SIG-M5 (cell line): ENCODE measurements at places on chromosomes 3 and 15.

DNA sequence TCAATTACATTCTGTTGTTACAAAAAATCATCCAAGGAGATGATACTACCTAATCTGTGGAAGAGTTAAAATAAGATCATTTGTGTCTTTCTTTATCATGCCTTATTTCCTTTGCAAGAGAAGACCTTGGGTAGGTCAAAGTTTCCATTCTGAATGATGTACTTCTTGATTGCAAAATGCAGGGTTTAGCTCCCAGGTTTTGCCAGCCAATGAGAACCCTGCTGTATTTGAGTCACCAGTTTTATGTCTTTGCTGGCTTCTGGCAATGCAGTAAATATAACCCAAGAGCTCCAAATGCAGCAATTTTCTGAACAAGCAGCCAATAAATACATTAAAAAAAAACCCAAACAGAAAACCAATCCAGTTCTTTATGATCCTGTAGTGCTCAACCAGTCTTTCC is 204.9 kb downstream of the CADPS start:
- no peak for DNase-seq

GRCh38 chr3:1068985-1069384 is 23.8 kb upstream of the CNTN6 start:
- DNase-seq: no peak

DNA sequence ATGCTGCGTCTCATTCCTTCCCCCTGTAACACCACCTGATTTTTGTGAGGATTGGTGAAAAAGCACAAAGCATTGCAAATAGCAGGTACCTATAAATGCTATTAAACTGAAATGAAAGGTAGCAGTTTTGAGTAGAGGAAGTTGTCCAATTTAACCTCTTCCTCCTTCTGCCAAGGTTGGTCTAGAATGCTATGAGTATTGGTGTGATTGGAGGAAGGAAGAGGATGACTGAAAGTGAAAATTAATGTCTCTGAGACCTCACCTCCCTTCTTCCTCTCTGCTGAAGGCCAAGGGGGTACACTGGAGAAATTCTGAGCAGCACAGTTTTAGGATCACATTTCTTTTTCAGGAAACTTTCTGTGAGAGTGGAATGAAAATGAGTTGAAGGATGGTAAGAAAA is 94.4 kb downstream of the DTWD1 start:
- DNase-seq: peak; percentile 13

- no peak for DNase-seq
Observed at GRCh38 chr3:53551324-53551723, 56.9 kb downstream of the CACNA1D start.

GRCh38 chr15:63597038-63597790 is at the start of gene FBXL22:
FBXL22 (plus strand) TSS chr15:63597387; CDS start chr15:63597393, 6 bp downstream.
- no peak for DNase-seq

GRCh38 chr15:96070636-96071035 is 259.9 kb upstream of the NR2F2 start:
- DNase-seq: no peak

GRCh38 chr15:77824361-77825251 is 191.9 kb upstream of the LINGO1 start:
- DNase-seq: no peak

GRCh38 chr3:58551636-58552180 is 14.7 kb upstream of the ACOX2 start:
- DNase-seq: no peak

DNA sequence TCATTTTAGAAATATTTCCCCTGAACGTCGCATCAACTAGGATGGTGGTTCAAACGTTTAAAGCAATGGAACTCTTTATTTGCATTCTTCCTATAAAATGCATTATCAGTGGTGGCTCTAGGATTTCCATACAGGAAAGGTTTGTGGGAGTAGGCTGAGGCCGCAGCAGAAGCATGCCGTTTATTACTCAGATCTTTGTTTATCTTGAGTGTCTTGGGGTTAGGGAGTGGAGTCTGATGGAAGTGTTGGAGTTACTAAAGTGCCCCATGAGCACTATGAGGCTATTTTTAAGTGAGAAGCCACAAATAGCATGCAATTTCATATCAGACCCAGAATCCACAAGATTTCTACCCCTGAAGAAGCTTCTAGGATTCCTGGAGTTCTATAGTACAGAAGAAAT is 26.2 kb downstream of the ATOSA start:
- no peak for DNase-seq

- DNase-seq: no peak
Observed at GRCh38 chr15:66253418-66254088, at the start of gene MEGF11. MEGF11 (minus strand) TSS chr15:66253750; CDS start chr15:66128403, 125,347 bp downstream.

DNA sequence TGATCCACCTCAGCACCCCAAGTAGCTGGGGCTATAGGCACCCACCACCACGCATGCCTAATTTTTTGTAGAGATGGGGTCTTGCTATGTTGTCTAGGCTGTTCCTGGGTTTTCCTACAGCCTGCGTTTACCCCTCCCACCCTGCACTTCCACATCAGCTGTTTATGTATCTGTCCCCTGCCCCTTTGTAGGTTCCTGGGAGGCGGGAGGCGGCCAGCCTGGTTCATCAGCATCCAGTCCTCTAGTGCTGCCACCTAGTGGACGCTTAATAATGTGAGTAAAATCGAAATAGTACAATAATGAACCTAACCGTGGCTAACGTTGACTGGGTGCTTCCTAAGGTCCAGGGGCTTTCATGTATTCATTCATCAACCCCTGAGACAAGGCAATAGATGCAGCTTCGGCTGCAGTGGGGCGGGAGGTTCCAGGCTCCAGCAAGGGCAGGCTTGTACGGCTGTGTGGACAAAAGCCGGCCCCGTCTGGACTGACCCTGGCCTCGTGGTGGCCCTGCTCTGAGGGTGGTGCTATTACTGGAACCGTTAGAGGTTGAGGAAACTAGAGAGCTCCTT is 1.2 kb upstream of the LCTL start:
- DNase-seq: no peak

GRCh38 chr15:29859973-29860715 is 37.9 kb upstream of the TJP1 start:
- no peak for DNase-seq

- no peak for DNase-seq
Observed at GRCh38 chr15:28903555-28903954, 17.8 kb downstream of the APBA2 start.

DNA sequence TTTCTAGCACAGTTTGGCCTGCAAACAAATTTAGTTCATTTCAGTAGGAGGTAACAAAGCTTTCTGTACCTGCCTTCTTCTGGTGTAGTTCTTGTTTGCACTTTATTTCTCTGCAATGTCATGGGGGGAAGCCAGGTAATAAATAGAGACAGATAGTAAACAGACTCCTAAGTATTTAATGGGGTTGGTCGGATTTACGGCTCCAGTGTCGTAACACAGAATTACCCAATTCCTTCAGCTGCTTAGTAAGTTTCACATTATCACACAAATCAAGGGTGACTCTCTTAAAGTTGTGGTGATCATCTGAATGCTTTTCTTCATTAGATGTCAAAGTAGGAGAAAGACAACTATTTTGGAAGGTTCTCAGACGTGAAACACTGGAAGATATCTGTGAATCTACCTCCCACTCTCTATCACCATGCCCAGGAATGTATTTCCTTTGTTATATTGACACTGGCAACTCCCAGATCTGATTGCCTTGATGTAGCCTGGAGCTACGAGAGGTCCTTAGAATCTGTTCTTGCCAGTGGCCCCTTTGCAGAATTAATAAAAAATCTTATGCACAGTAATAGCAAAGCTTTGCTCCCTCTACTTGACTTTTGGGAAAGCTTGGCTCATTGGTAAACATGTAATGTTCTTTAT is 25.0 kb upstream of the TMC3 start:
- DNase-seq: no peak

GRCh38 chr3:62159709-62160092 is 213.6 kb downstream of the FEZF2 start:
- no peak for DNase-seq

DNA sequence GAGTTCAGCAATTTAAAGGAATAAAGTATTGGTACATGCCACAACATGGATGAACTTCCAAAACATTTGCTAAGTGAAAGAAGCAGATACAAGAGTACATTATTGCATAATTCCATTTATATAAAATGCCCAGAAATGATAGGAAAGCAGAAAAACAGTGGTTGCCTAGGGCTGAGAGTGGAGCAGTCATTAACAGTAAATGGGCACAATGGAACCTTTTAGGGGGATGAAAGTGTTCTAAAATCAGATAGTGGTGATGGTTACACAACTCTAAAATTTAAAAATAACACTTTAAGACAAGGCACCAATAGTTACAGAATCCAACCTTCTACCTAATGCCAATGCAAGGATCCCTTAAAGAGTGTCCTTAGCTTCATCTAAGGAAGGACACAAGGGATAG is 34.6 kb downstream of the MSL2 start:
- no peak for DNase-seq

DNA sequence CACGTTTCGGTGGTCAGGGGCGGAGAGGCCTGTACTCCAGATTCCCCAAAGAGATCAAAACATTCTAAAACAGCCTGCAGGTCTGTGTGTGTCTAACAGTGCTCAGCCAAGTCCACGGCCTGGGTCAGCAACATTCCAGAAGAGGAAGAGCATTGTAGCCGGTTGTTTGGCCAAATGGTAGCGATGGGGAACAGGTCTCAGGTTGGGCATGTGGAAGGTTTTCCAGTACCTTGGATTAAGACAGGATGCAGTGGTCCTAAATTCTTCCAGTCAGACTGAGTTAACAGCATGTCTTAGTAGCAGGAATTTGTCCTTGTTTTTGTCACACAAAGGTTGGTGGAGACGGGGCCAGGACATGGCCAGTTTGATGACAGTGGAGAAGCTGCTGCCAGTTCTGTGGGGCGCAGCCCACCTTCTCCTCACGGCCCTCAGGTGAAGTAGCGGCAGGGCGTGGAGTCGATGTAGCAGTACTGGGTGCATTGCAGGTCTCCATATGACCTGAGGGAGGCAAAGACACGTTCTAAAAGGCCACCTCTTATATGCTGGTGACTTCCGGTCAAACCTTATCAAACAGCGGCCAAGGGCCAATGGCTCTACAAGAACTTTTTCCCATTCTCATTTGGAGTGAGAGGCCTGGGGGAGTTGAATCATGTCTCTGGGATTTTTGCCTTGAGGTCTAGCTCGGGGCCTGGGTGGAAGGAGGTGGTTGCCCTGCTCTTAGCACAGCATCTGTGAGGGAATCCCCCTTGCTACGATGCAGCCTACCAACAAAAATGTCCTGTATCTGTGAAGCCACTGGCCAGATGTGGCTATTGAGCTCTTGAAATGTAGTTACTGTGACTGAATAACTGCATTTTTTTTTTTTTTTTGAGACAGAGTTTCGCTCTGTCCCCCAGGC is 24.1 kb downstream of the EAF1 start:
- DNase-seq: no peak

DNA sequence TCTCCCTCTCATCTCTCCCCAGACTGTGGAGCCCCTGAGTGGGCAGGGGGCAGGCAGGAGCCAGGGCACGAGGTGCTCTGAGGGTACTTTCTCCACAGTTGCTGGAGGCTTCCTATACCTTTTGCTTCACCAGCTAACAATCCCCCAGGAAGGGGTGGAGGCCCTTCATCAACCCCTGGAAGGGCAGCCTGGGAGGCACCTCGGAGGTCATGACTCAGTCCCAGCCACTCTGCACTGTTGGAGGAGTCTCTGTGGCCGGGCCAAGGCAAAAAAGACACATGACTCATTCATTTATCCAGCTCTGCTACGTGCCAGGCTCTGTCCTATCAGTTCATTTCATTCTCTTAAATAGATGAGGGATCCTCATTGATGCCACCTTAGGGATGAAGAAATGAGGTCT is 15.6 kb upstream of the KY start:
- no peak for DNase-seq

GRCh38 chr15:47194718-47195117 is 522.6 kb upstream of the SEMA6D start:
- DNase-seq: no peak

DNA sequence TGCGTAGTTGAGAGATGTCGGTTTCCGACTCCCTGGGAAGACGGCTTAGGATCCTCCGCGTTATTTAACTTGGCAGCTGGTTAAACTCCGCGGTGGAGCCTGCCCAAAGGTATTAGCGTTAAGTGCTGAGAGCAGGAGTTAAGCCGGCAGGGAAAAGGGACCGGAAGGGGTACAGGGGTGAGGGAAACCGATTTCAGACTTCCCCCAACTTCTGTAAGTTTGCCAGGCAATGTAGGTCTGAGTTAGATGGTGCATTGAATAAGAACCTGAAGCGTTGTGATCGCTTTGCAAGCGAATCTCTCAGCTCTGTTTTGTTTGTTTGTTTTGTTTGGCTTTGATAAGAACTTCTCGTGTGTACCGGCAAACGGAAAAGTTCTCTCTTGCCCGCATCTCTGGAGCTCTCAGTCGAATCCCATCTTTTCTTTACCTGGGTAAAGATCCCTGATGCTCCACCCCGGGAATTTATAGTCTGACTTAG is 6.0 kb upstream of the FEZF2 start:
- DNase-seq: no peak

- no peak for DNase-seq
Observed at GRCh38 chr3:98967758-98968157, 66.3 kb upstream of the DCBLD2 start.

DNA sequence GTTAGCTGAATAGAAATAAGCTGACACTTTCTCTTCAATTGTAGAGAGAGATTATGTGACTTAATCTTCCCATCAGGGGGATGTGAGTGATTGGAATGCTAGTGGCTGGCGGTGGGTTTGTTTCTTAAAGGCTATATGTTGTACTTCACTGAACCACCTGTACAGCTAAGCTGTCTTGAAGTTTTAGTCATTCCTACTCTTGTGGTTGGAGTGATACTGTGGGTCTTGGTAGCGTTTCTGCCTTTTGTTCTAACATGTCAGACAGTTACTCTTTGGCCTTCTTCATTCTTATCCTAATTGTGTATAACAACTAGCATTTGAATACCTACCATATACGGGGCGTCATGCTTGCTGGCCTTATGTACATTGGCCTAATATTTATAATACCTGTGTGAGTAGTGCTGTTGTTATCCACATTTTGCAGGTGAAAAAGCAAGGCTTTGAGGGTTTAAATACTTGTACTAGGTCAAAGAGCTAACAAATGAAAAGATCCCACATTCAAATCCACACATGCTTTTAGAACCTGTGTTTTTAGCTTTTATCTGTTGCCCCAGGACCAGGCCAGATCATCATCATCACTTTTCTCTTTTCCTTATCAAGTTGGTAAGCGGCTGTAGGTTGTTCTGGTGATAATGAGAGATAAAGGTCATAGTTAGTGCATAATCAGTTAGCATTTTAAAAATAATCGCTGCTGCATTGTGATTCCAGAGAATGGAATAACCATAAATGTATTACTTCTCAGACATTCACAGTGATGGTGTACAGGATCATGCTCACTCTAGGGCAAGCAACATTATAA is 50.2 kb downstream of the AKAP13 start:
- no peak for DNase-seq

DNA sequence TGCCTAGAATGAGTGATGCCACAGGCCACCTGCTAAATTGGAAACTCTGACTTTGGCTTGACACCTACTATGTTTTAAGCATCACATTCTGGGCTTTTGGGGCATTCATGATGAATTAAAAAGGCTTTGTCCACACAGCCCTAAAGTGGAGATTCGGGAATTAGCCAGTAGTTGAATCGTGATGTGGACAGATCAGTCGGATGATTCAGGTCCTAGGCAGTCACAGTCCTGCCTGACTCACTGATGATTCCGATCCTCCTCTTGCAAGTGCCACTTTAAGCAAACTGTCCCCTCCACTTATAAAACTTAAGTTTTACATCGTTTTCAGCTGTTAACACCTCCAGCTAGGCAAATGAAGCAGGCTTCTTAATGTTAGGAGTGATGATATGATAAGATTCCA is 75.3 kb downstream of the SYNPR start:
- DNase-seq: no peak

- no peak for DNase-seq
Observed at GRCh38 chr3:119600732-119601131, 3.0 kb downstream of the PLA1A start.
